WTC11 (cell line): ENCODE measurements at places on chromosomes 13 and 19.

DNA sequence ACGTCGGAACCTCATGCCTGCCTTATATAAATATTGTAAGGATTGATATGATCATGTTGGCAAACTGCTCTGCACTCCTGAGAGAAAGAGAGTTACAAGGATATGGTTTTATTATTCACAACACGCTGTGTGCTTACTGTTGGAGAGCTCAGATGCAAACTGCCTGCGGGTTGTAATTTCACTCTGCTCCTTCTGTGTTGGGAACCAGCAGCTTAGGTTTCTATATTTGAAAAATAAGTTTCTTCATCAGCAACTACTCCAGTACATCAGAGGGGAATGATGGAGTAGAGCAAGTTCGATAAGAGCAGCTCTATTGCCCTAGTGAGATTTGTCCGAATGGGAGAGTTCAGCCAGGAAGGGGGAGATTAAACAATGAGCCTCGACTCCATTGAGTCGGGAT, 106.9 kb upstream of the UBL3 start:
- no peak for DNase-seq

- no peak for DNase-seq
These were observed 105.3 kb downstream of the SPACA7 start for GRCh38 chr13:112481458-112481857.

DNA sequence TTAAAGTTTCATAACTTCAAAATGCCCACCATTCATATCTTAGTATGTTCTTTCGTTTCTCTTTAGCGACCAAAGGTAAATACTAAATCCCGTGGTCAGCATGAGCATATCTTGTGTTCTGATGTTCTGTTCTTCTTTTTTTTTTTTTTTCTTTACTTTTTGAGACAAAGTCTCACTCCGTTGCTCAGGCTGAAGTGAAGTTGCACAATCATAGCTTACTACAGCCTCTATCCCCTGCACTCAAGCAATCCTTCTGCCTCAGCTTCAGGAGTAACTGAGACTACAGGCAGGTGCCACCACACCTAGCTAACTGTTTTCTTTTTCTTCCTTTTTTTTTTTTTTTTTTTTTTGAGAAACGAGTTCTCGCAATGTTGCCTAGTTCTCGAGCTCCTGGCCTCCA, 60.9 kb upstream of the ATP12A start:
- no peak for DNase-seq

DNA sequence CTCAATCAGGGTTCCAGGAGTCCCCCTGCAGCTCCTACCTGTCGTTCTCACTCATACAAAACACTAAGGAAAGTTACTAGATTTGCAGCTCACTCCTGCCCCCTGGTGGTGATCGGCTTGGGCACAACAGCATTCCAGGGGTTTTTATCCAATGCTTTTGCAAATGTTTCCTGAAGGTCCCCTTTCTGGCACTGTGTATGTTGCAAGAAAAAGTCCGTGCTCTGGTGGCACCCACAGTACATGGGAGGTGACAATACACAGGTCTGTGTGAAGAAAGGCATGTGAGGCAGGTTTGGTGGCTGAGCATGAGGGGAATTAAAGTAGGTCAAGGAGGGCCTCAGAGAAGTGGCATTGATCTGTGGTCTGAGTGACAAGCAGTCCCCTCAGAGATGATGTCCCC, 8.6 kb upstream of the TYK2 start:
- peak; percentile 96 for DNase-seq

DNA sequence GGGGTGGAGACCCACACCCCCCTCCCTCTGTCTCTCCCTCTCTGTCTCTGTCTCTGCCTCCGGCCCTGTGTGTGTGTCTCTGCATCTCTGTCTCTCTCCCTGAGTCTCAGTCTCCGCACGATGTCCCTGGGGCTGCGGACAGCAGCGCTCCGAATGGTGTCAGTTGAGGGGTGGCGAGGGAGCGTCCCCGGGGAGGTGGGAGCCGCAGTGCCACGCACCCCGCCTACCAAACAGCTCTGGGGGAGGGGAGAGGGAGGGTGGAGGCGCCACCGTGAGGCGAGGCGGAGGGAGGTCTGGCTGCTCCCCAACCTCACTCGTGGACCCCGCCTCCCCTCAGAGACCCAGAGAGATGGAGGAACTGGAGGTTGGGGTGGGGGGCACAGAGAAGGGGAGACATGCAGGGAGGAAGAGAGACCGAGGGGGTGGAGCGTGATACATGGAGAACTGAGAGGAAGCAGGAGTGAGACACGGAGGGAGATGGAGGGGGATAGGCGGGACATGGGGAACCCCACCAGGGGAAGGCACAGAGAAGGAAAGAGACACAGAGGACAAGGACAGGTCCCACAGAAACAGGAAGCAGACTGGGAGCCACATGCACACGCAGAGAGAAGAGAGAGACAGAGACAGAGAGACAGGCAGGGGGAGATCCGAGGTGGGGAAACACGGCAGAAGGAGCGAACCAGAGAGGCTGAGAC, 7.2 kb downstream of the ERFL start:
- no peak for DNase-seq

DNA sequence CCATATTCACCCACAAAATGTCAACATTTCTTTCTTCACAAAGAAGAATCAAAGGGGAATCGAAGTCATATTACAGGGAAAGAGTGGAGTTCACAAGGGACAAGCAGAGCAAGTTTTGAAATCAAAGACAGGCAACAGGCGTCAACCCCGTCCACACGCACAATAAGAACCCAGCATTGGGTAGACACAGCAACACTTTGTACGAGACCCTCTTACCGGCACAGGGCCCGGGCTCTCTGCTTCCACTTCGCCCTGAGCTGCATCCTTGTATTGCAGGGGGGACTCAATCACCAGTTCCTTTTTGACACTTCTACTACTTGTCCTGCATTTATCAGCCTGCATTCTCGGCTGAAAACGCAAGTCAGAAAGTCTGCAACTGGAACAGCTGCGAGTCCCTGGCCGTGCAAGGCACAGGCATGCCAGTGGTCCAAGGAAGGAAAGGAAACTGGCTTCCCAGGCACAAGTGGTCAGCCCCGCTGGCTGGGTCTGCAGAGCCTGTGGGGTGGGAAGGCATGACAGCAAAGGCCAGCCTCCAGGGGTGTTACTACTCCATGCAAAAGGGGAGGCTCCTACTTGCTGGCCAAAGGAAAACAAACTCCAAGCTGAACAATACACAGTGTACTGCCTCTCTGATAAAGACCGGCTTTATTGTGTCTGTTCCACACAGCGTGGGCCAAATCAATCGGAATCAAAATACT, at the start of gene DOCK9:
DOCK9 (minus strand) TSS at position 497 of the 698 bp plus-strand sequence; CDS start at position 342, 155 bp downstream.
- peak; percentile 31 for DNase-seq

DNA sequence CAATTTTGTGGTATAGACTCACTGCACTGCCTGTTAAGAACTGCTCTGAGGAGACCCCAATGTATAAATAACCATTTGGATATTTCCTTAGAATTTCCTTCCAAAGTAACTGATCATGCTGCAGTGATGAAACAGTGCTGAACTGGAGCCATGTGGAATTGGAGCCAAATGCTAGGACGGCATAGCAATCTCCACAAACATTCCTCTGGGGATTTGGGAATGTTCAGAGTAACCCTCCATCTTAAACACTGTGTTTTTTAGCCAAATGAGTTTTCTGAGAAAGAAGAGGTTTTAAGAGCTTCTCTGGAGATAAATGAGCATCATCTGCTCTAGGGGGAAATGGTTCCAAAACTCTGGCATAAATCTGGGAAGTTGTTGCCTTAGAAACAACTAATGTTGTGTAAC, 98.2 kb downstream of the OLFM4 start:
- no peak for DNase-seq

DNA sequence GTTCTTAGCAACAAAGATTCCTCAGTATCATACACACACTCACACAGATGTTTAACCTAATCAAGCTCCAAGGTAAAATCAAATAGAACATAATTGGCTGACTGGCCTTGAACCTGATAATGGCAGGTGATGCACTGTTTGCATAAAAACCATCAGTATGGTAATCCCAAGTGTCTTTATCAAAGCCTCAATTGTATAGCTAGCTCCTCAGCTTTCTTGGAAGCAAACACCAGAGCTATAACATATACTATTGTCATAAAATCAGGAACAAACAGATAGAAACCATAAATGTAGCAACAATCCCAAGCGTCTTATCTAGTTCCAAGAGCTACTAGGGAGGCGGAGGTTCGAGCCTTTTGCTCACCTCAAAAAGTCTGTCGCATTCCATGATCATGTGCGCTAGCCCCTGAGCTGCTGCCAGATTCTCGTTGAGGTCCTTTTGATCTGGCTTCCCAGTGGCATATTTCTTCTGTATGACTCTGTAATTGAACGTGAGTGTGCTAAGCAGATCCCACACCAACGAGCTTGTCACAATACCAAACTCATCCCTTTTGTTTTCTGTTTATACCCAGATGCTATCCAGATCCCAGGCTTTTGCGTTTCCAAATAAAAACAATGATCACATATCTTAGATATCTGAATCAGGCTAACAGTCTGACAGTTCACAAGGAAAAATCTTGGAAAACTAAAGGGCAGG, 95.3 kb downstream of the KL start:
- DNase-seq = no peak

GRCh38 chr13:45310341-45311131, 30.4 kb downstream of the TPT1 start:
- no peak for DNase-seq

DNA sequence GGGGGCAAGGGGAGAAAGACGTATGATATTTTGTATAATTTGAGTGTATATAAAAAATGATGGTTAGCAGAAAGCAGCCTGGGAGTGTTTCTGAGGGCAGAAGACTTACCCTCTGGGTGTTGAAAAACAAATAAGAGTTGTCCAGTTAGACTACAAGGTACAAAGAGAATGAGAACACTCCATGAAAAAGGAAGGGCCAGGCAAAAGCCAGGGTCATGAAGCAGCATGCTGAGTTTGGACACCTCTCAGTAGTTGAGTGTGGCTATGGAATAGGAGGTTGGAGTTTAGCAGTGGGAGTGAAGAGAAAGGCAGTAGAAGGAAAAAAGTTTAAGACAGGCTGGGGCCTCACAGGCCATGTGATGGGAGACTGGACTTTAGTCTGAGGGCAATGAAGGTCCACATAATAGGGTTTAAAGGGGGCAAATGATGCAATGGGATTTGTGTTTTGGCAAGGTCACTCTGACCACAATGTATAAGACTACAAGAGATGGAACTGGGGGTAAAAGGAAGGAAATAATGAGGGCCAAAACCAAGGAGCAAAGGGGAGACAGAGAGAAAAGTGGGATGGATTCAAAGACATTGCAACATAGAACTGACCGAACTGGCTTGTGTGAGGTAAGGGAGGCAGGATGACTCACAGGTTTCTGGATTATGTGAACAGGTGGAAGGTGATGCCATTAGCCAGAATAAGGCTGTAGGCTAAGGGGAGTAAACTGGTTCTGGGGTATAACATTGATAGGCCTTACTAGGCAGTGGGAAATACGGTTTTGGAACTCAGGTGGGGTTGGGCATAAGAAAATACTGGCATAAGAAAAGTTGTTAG, 76.6 kb downstream of the SERP2 start:
- no peak for DNase-seq

DNA sequence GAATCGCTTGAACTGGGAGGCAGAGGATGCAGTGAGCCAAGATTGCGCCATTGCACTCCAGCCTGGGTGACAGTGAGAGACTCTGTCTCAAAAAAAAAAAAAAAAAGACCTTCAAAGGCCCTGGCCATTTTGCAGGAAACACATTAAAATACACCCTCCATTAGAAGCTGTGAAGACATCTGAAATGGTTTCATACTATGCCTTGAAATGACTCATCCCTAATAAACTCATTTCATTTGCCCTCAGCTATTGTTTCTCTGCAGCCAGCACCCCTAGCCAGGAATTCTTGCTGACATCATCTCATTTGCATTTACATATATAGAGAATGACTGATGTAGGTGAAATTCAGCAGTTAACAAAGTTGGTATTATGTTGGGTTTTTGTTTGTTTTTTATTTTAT, 8.7 kb downstream of the EML2 start:
- DNase-seq = no peak

DNA sequence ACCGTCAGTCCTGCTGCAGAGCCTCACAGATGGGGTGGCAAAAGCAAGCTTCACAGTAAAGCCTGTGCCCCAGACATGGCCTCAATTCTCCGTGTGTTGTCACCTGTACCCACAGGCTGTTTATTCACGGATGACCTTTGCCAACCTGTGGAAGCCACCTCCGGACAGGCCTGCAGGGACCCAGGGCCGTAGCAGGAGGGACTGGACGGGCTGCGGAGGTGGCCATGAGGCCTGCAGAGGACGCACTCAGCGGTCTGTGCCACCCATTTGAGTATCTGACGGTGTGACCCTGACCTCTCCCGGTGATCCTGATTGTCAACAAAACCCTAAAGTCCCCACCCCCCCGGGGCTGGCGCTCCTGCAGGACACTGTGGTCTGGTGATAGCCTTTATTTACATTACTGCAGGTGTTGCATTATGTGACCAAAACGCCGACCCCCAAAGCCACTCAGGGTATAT, 7.8 kb upstream of the KLF16 start:
- DNase-seq = no peak

DNA sequence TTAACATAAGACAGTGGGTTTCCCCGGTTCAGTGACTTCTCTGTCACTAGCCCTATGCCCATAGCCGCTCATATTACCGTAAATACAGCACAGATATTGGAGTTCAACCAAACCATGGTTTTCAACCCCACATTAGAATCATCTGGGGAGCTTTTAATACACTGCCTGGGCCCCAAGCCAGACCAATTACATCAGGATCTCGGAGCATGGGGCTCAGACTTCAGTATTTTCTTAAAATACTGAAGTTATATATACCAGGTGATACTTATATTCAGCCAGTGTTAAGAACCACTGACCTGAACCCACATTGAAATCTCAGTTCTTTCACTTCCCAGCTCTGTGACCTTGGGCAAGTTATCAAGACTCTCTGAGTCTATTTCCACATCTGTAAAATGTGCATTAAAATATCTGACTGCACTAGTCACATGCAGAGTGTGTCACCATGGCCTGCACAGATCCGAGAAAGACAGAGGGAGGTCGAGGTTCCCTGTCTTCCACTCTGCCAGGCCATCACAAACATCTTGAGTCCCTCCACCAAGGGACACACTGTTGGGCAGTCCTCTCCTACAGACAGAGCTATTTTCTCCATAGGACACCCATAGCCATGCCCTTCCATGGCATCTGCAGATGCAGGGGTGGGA, 32.2 kb upstream of the IPO5 start:
- DNase-seq = no peak

GRCh38 chr19:2056837-2057192, 5.8 kb upstream of the MKNK2 start:
- no peak for DNase-seq

DNA sequence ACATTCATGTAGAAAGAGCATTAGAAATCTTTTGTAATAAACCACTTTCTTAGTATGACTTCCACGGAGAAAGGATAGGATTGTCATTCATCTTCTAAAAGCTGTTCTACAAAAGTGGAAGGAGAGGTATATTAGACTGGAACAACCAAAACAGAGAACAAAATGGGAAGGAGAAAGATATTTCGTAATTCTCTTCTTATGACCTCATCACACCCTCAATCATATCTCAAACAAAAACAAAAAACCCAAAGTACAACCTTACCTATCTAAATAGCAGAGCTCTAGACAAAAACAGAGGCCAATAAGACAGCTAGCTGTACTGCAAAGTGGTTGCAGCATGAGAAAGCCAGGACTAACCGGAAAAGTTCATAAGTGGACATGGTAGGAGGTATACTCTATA, 46.3 kb downstream of the DACH1 start:
- DNase-seq = no peak
